ENCODE measurements at places on chromosomes 4 and X.
A peak's percentile ranks its signal among the peaks of the same experiment; 100 is the strongest.

DNA sequence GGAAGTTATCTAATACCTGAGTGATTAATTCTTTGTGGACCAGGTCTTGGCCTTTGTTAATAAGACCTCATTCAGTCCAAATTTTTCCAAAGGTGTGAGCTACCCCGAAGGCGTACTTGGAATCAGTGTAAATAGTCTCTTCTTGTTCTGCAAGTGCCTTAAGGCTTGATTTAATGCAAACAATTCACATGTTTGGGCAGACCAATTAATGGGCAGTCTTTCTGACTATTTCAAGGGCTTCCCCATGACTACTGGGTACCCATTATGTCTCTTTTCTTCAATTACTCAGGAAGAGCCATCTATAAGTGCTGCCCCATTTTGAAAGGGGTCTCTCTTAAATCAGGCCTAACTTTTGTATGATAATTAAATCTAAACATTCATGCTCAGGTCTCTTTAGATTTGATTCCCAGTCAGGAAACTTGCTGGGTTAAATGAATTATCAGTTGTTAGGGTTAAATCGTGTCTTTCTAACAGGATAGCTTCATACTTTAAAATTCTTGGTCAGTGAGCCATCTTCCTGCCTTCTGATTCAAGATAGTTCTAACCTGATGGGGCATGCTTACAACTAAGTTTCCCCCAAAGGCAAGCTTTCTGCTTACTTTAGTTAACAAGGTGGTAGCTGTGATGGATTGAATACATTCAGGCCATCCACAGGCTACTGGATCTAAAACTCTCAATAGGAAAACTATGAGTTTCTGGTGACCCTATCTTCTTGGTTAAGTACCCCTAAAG, 179.6 kb downstream of the CCNG2 start:
- DNase-seq, result no peak

DNA sequence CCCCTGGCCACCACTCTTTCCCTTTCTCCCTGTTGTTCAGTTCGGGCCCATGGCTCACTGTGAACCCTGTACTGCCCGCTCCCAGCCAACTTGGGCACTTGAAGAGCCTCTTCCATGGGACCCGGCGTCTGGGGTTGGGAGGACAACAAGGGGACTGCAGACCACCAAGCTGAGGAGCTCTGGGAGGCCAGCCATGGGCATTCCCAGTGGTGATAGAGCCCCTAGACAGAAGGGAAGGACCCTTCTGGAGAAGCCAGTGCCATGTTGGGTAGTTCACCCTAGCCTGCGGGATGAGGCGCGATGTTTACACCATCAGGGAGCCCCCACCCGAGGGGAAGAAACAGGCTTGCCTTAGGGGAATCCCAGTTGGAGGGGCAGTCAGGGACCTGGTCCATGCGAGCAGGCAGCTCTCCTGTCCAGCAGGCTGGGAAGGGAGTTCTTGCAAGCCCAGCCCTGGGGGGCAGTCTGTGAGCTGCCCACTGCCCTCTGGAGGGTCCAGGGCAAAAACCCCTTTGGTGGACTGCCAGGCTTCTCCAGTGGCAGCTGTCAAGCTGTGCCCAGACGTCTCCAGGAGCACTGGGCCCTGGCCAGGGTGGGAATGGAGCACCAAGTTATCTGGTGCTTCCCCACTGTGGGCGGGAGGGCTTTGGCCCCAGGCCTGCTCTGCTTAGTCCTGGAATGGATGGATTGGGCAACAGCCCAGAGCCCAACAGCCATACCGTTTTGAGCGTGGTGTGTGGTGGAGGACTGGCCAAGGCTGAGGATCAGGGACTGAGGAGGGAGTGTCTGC, 23.7 kb upstream of the UBA1 start:
- DNase-seq, result no peak

- no peak for DNase-seq
Measured at GRCh38 chr4:2333916-2334644, 72.2 kb upstream of the MXD4 start.

- DNase-seq, result no peak
Measured at GRCh38 chr4:159366966-159367780, 264.3 kb downstream of the RAPGEF2 start.

DNA sequence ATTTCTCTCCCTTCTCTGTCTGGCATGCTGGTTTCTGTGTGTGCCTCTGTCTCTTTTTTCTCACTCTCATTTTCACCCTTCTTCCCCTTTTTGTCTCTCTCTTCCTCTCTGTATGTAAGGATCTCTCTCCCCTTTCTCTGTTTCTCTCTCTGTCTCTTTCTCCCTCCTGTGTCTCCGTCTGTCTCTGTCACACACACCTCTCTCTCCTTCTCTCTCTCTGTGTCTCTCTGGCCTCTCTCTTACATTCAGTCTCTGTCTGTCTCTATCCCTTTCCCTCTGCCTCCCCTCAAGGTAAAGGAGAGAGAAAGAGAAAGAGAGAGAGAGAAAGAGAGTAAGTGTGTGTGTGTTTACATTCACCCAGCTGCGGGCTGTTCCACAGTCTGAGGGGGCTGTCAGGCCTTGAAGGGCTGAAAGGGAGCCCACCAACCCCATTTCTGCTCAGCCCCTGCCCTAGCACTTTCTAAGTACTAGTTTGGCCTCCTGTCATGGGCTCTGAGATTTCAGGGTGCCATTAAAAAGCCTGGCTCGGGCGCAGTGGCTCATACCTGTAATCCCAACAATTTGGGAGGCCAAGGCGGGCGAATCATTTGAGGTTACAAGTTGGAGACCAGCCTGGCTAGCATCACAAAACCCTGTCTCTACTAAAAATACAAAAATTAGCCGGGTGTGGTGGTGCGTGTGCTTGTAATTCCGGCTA, 9.6 kb upstream of the TSPYL2 start:
- DNase-seq, result no peak

- peak; percentile 29 for DNase-seq
Measured at GRCh38 chr4:185395238-185395955, at the start of gene LRP2BP. TSS of gene LRP2BP (minus strand) at chr4:185395924. CDS start at chr4:185378186, 17,738 bp downstream.

GRCh38 chr4:126701756-126702155, 931.0 kb upstream of the INTU start:
- no peak for DNase-seq

DNA sequence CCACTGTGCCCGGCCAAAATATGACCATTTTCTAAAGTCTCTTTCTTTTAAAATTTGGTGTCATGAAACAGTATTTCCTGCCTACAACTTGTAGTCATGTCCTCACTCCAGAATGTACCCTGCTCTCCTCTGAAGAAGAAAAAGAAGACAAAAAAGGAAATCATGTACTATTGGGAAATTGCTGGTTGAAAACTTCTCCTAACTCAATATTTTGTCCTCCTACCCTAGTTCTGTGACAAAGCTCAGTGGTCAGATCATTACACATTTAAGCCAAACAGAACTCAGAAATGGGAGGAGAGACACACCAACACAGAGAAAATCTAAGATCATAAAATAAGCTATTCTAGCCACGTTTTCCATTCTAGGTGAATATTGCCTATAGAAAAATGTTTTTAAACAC, 127.7 kb downstream of the IRF2 start:
- DNase-seq, result no peak

- no peak for DNase-seq
Measured at GRCh38 chr4:187227907-187228704, 504.4 kb upstream of the FAT1 start.

GRCh38 chr4:112093636-112094202, 51.5 kb upstream of the FAM241A start:
- no peak for DNase-seq

GRCh38 chrX:154091678-154092077, 5.8 kb downstream of the MECP2 start:
- no peak for DNase-seq

DNA sequence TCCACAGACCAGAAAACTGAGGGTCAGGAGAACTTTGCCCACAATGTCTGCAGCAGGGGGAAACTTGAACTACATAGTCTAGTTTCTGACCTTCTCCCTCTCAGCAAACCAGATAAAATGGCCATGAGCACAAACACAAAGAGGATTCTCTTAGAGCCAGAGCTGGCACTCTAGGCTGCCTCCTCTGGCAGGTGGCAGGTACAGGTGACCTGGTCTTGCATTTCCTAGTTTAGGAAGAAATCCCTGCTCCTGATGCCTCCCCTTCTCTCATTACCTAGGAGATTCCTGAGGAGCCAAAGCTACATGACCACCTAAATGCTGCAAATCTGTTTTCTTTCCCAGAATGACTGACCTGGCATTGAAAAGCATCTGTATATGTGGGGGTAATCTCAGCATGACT, 45.1 kb downstream of the ARHGEF9 start:
- no peak for DNase-seq

DNA sequence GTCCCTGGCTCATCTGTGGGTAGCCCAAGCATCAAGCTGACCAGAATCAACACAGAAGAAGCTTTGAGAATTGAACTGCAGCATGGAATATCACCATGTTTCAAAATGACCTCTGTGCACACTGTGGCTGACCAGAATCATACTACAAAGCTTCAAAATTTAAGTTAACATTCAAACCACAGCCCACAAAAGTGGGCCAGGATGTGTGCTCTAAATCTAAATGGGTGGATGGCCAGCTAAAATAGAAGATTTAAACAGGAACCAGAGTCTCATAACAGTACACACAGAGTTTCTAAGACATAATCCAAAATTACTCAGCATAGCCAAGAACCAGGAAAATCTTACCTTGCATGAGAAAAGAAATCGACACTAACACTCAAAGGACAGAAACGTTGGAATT, 46.1 kb downstream of the KLF3 start:
- no peak for DNase-seq
